ENCODE measurements at places on chromosomes 7 and 10.

DNA sequence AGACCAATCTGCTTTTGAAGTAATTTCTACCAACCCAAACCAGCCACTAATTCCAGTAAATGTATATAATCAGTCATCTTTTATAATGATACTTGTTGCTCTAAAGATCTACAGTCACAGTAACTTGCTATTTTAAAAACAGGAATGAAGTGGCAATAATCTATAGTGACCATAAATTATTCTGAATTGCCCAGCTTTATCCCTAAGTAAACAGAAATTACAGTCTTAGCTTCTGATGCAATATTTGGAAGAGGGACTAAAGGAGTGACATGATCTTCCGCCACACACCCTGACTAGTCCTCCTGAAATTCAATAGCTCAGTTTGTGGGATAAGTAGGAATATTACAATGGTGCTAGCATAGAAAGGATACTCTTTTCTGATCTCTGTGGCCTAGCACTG is 96.1 kb downstream of the ATE1 start:
- no peak for DNase-seq

DNA sequence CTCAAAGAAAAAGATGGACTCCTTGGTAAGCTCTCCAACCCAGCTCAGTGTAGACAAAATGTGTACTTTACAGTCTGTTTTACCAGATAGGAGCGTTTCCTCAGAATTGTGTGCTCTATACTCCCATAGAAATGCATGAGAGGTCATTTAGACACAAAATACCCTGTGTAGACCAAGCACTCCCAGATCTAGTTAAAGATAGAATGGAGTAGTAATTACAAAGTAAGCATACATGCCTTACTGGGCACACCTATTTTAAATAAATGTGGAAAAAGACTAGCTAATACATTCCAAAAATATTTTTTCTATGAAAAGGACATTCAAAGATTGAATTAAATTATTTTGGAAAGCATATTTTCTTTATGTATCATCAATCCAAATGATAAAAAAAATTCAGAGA is 271.9 kb upstream of the DGKB start:
- DNase-seq = no peak

DNA sequence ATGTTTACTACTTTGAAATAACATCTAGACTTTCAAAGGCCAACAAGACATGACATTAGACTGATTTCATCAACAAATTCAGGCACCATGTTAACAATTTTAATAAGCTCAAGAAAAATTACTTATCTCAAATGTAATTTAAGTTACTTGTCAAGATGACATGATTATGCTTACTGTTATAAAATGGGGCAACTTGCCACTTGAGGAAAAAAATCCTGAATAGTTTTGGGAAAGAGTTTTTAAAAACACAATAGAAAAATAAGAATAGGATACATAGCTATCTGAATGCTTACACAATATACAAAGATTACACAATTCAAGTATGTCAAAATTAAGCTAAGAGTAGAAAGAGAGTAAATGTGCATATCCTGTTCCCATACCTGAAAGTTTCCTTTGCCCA is 85.4 kb downstream of the RNF32 start:
- DNase-seq = no peak

DNA sequence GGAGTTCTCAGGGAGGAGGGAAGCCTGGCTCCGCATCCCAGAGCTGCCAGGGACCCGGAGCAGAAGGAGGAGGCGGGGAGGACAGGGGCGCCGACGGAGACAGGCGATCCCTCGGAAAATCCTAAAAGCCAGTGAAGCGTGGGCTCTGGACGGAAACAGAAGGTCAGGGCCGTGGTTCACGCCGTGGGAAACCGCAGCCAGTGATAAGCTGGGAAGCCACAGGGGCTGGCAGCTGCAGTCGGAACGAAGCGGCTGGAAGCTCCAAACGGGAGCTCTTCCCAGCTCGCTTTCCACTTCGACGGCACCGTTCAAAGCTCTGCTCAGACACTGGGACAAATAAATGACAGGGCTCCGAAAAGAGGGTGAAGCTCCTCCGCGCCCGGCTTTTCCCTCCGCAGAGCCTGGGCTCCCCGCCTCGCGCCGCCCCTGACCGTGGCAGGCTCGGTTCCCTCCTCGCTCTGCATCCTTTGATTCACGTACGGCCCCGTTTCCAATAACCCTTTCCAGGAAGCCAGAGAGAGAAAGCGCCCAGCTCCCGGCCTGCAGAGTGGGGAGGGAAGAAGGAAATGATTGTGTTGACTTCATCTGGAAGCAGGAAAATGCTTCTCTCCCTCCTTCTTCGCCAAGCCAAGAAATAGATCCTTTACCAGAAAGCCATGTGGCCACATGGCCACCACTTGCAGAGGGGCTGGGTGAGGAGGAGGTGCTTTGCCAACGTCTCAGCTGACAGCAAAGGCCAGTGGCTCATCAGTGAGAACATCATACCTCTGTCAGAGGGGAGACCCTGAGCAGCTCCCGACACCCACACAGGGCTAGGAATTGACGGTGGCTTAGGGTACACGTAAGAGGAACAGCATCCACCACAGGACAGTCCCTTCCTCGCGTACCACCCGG is 57.4 kb downstream of the ADRB1 start:
- DNase-seq = no peak

DNA sequence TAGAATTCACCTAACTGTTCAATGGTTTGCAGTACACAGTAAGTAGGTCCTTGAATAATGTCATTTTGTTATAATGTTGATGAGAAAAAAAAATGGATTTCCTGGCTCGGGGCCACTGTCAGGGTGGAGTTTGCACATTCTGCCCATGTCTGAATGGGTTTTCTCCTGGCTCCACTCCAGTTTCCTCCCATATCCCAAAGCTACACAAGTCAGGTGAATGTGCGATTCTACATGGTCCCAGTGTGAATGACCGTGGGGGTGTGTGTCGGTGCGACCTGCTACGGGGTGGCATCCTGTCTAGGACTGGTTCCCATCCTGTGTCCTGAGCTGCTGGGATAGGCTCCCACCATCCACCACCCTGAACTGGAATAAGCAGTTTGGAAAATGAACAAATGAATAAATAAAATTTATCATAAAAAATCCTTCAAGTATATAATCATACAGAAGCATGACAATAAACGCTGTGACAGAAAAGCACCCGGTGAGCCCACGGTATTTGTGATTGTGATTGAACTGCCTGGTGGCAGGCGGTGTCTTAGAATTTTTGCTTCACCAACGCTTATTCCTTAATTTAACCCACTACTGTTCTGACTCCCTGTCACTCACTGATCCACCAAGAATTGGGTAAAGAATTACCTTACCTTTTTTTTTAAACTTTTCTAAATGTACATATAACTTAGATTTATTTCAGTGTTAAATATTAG is 114.1 kb downstream of the ICA1 start:
- DNase-seq = no peak

Data from HTR-8/SVneo (cell line).